Frontal cortex (tissue), 4 donors: ENCODE measurements at places on chromosomes 16 and 17. TPM values are rescaled to one million over a fixed set of nuclear protein-coding genes. Genes with fewer than 3 reads are reported as not detected.

The TMEM88 gene
- total RNA-seq, result 1.2 TPM

The PPL gene
- 0.82 TPM for total RNA-seq

The CBFA2T3 gene
- total RNA-seq, result 0.82 TPM

The ABCA9 gene
- total RNA-seq, result 5.7 TPM

The SLC35G6 gene
- not detected for total RNA-seq

The TM4SF5 gene
- total RNA-seq, result not detected

The DDX19B gene
- 25.3 TPM for total RNA-seq

The KRTAP2-2 gene
- total RNA-seq, result not detected
